ENCODE measurements at places on chromosomes 11 and 22.

GRCh38 chr22:38868886-38869381 is 3.1 kb downstream of the CBX6 start:
- no peak for DNase-seq

- no peak for DNase-seq
Measured at GRCh38 chr11:84145616-84146185, 859.5 kb upstream of the CCDC90B start.

GRCh38 chr11:75105462-75105925 is 8.8 kb upstream of the OR2AT4 start:
- DNase-seq = no peak

GRCh38 chr22:42202669-42203068 is 67.8 kb downstream of the TCF20 start:
- DNase-seq = no peak

DNA sequence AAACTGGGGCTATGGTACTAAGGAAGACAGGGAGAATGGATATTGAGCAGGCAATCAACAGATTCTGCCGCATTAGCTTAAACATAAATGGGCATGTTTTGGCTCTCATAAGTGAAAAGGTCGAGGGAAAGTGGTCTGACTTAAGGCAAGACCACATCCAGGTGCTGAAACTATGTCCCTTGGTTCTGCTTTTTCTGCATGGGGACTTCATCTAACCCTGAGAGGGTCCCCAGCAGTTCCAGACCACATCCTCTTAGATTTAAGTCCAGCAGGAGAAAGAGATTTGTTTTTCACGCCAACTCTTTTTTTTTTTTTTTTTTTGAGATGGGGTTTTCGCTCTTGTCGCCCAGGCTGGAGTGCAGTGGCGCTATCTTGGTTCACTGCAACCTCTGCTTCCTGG is 5.5 kb downstream of the RPS6KA4 start:
- no peak for DNase-seq

DNA sequence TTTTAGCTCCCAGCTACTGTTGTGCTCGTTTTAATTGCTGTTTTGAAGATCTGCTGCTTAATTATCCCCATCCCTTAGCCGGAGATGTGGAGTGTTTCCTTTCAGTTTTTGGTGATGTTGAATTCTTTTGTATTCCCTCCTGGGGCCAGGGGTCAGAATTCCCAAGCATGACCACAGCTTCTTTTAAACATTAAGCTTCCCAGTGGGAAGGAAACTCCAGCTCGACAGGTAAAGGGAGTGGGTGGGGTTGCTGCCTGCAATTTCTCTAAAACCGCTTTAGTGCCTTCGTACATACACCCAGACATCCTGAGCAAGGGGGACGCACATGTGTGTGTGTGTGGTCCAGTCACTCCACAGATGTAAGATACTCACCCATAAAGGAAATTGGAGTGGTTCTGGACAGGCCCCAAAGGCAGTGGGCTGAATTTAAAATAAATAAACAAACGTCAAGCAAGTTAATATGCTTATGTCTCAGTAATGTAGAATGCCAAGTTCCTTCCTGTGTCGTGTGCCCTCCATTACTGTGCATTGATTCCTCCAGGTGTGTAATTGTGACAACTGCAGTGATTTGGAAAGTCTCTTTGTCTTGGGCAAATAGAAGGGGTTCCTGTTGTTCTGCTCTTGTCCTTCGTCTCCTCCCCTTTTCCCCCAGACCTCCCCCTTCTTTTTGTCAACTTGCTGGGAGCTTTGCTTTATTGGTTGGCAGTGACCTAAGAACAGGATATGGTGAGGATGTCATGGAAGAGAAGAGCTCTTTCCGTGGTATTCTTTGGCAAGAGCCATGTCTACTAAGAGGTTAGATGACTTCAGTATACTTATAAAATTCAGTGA is 19.2 kb upstream of the ADSL start:
- DNase-seq = no peak

DNA sequence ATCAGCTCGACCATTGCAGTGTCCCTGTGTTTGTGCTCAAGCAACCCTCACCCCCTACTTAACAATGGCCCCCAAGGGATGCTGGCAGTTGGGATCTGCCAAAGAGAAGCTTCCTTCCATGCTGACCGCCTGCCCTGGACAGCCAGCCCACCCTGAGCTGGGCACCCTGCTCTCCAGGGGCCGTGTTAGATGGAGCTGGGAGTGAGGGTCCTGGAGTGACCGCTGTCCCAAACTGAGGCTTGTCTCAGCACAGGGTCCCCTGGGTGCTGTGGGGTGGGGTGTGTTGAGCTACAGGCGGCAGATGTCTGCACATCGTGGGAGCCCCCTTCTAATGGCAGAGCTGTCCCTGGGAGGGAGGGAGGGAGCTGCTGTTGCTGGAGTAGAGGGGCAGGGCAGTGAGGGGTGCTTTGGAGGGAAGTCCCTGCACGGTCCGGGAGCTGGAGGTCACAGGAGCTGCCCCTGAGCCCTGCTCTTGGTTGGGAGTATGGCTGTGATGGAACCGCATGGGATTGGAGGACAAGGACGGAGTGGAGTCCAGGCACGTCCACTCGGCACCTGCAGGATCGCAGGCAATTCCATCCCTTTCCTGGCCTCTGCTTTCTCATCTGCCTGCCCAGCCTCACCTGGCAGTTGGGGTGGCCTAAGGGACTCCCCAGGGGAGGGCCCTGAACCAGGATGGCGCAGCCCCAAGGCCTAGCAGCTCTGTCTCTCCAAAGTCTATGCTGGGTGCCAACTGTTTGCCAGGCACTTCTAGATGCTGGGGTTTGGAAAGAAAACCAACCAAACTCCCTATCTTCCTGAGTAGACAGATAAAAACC is 126.3 kb downstream of the ARHGAP8 start:
- no peak for DNase-seq

DNA sequence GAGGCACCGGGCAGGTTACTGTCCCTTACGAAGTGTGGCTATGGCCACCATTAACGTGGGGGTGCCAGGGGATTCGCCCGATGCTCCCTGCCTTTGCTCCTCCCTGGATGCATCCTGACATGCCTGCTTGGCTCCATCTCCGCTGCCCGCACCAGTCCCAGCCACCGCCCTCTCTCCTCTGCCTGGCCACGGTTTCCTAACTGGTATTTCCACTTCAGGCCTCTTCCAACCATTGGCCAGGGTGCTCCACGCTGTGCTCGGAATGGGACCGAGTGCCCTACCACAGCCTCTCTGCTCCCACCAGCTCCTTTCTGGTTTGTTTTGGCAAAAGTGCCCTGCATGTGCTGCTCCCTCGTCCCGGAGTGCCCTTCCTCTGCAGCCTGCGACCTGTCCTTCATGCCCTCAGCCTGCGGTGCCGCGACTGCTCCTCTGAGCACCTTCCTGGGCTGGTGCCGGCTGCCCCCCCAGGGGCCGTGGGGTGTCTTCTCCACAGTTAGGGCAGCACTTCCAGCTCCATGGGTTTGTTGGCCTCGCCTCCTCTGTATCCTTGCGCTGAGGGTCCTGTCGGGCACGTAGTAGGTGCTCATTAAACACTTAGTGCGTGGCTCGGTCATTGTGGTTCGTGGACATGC is 12.6 kb upstream of the GRAMD4 start:
- DNase-seq = no peak

DNA sequence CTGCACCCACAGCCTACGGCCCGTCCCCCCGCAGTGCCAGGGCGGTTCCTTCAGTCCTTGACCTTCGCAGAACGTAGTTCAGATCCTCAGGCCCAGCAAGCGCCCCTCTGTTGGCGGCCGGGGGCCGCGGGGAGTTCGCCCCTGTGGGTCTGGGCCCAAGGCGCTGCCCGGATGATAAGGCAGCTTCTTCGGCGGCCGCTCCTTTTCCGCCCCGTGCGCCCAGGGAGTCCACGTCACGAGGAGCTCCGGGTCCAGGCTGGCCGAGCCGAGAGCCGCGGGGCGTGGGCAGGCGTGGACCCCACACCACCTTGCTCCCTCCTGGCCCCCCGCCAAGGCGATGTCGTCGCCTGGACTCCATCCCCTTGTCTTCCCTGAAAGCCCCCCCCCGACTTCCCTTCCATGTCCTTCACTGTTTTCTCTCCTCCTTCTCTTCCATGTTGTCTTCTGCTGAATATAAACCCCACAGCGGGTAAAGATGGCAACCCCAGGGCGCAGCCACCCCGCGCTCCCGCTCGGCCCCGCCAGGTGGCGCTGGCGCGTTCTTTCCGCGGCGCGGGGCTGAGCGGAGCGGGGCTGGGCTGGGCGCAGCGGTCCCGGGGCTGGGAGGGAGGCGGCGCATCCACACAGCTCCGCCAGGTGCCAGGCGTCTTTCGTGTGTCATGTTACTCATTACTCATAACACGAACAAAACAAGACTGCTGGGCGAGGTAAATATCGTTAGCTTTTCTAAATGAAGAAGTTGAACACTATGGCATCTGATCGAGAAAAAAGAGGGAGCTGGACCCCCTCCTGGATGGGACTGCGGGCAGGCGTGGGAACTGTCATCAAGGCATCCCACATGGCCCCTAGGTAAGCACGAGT is 321.0 kb downstream of the NTM start:
- DNase-seq = no peak

DNA sequence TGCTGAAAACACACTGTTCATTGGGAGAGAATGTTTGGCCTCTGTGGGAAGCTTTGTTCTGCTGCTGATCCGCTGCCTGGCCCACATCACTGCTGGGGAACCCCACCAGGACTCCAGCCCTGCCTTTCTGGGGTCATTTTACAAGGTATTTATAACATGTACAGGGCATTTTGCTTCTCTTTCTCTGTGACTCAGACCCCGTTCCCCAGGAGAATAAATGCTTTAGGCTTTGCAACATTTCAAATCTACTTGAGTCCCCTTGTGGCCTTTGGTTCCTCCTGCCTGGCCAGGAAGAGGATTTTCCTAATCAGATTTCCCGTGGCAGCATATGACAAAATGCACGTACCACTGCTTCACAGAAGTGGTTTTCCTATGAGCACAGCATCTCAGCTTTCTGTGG is 43.0 kb downstream of the BTG4 start:
- DNase-seq = no peak

GRCh38 chr22:20758688-20759087 is 15.2 kb upstream of the SERPIND1 start:
- DNase-seq = no peak

GRCh38 chr22:43338766-43339345 is 4.3 kb downstream of the SCUBE1 start:
- DNase-seq = no peak

GRCh38 chr11:121575250-121575962 is 122.6 kb upstream of the SORL1-AS1 start:
- peak; percentile 15 for DNase-seq

- DNase-seq = no peak
Measured at GRCh38 chr11:26842478-26843282, 120.8 kb upstream of the SLC5A12 start.

- DNase-seq = no peak
Measured at GRCh38 chr22:29226351-29226981, 20.8 kb downstream of the EMID1 start.

DNA sequence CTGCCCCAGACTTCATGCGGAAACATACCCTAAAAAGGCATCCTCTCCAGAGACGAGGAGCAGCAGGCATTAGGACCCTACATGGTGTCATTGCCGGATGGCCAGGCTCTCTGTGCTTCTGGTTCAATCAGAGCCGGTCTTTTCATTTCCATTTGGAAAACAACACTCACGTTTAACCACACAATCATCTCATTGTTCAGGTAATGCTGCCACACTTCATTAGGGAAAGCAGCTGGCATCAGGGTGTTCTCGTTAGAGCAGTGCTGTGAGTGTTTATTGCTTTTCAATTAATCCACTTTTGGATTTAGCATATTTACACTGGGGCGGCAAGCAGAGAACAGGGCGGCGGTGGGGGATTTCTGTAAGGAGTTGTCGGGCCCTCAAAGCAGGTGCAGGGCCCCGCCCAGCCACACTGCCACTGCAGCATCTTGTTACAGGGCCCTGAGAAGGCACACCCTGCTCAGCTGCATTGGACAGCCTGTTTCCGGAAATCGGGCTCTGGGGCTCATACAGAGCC is 338.6 kb downstream of the SHANK2 start:
- DNase-seq = no peak

GRCh38 chr11:76455931-76456330 is 11.1 kb downstream of the EMSY start:
- no peak for DNase-seq

- DNase-seq = no peak
Measured at GRCh38 chr11:104967534-104968354, 630 bp downstream of the CASP4 start.

GRCh38 chr11:2549080-2549479 is 104.3 kb downstream of the KCNQ1 start:
- no peak for DNase-seq

DNA sequence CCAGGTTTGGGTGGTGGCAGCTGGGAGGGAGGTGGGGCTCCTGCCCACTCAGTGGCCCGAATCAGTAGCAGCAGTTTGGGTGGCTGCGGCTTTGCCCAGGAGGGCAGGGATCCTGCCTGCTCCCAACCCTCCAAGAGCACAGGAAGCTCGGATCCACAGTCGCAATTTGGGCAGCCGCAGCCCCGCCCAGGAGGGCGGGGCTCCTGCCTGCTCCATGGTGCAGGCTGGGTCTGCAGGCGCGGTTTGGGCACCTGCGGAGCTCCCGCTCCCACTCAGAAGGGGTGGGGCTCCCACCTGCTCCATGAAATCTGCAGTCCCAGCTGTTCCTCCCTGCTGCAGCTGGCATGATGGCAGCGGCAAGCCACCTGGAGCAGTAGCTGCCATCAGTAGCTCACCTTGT is 38.1 kb upstream of the CALCB start:
- no peak for DNase-seq

DNA sequence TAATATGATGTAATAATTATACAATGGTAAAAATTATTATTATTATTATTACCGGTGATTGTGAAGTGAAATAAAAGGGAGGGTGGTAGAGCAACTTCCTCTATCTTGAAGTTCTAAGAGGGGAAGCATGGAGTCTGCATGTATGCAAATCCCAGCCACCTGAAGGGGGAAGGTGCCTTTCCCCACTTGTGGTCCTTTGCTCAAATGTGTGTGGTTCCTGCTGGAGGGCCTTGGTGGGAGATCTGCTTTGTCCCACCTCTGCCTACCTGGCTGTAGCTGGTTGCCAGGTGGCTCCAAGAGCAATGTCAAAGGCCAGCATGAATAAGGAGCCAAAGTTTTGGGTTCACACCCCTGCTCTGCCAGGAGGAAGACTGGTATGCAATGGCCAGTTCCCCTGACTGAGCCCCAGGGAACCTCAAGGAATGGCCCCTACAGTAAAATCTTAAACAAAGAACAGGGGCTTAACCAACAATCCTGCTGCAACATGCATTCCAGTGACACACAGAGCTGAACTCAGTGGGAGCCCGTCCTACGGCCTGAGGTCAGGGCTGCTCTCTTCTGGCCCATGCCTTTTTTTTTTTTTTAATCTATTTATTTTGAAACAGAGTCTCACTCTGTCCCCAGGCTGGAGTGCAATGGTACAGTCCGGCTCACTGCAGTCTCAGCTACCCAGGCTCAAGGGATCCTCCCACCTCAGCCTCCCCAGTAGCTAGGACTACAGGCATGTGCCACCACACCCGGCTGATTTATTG is 8.5 kb downstream of the TMEM132A start:
- no peak for DNase-seq

DNA sequence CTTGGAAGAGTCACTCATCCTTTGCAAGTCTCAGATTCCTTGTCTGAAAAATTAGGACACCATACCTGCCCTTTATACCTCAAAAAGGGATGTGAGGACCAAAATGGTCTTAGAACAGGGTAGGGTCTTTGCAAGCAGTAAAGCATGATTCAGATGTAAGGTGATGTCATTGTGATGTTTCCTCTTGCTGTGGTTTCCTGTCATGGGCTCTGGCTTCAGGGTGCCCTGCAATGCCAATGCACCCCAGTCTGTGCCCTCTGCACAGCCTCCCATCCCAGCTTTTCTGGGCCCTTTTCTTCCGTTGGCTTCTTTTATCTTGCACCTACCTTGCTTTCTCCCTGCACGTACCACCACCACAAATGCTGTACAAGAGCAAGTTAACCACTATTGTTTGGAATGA is 87.8 kb upstream of the NNMT start:
- no peak for DNase-seq

GRCh38 chr11:119362741-119363080 is 16.2 kb upstream of the MFRP start:
- DNase-seq = no peak
